ENCODE measurements at places on chromosomes 13 and 19. TPM values are rescaled to one million over a fixed set of nuclear protein-coding genes. Genes with fewer than 3 reads are reported as not detected.

The ZIC2 gene
- total RNA-seq = not detected

The LRRC4B gene
- not detected for total RNA-seq

The MIA gene
- total RNA-seq = 2.1 TPM

The ZNF460 gene
- total RNA-seq = 29.0 TPM

The SHANK1 gene
- total RNA-seq = 0.04 TPM

The ZNF653 gene
- total RNA-seq = 8.4 TPM

The FOSB gene
- total RNA-seq = 7.5 TPM

The FGF21 gene
- total RNA-seq = not detected

The CFD gene
- not detected for total RNA-seq

The GPR12 gene
- total RNA-seq = not detected

The CBLC gene
- total RNA-seq = 129 TPM

The ZNF784 gene
- total RNA-seq = 3.2 TPM

The C1QTNF9 gene
- total RNA-seq = not detected

The HIF3A gene
- total RNA-seq = not detected

The ZNF610 gene
- total RNA-seq = 2.6 TPM

The ZNF83 gene
- total RNA-seq = 15.8 TPM

The ZNF296 gene
- total RNA-seq = 0.55 TPM

The SPART gene
- total RNA-seq = 21.1 TPM

The EBI3 gene
- total RNA-seq = 0.23 TPM

The DCLK1 gene
- not detected for total RNA-seq

The ADGRE1 gene
- total RNA-seq = not detected

The NLRP12 gene
- not detected for total RNA-seq

The OSCAR gene
- total RNA-seq = 0.70 TPM

The DKKL1 gene
- total RNA-seq = not detected

The HNRNPUL1 gene
- 118 TPM for total RNA-seq

The ZNF763 gene
- total RNA-seq = 0.61 TPM

The HSH2D gene
- total RNA-seq = not detected

The FFAR3 gene
- total RNA-seq = not detected

The TMEM190 gene
- not detected for total RNA-seq

The PLEKHF1 gene
- 27.2 TPM for total RNA-seq

The TPTE2 gene
- total RNA-seq = not detected

The RXFP2 gene
- total RNA-seq = not detected

The FFAR2 gene
- not detected for total RNA-seq

The CEACAM4 gene
- not detected for total RNA-seq

The SLC17A7 gene
- not detected for total RNA-seq

The CSNK1A1L gene
- not detected for total RNA-seq

The LRP3 gene
- 15.1 TPM for total RNA-seq

The STOML3 gene
- total RNA-seq = not detected

The RDH8 gene
- not detected for total RNA-seq

The CILP2 gene
- total RNA-seq = 0.08 TPM

The PNMA8B gene
- 0.04 TPM for total RNA-seq

The CEBPG gene
- total RNA-seq = 34.1 TPM

The ELSPBP1 gene
- not detected for total RNA-seq

The NLRP11 gene
- total RNA-seq = not detected

The MATK gene
- total RNA-seq = not detected

The PEG3 gene
- total RNA-seq = 0.65 TPM

The MISP gene
- total RNA-seq = 12.6 TPM

The ZNF135 gene
- total RNA-seq = 0.46 TPM

The VSTM2B gene
- total RNA-seq = not detected

The TYROBP gene
- not detected for total RNA-seq

The LRRC8E gene
- total RNA-seq = 9.9 TPM

The ZNF571 gene
- total RNA-seq = 1.8 TPM

The FCAR gene
- not detected for total RNA-seq

The CEACAM3 gene
- not detected for total RNA-seq

The F7 gene
- not detected for total RNA-seq

The CGB2 gene
- total RNA-seq = not detected

The EXOC3L2 gene
- 0.38 TPM for total RNA-seq
